ENCODE measurements at places on chromosomes 2 and 18.

DNA sequence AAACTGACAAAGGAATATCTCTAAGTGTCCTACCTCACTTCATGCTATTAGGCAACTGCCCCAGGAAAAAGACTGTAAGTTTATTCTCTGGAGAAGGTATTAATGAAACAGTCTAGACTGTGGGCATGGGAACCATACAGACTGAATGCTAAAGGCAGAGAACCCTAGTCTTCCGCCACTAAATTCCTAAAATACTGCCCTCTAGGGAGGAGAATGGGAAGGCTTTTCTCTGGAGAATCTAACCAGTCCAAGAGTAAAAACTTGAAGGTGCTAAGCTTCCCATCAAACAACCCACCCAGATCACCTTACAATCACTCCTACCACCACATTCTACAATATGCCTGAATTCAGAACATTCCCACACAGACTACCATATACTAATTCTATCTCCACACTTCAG, 3.4 kb downstream of the SRBD1 start:
- DNase-seq: no peak

GRCh38 chr2:239953418-239954061, 71.6 kb downstream of the NDUFA10 start:
- no peak for DNase-seq

DNA sequence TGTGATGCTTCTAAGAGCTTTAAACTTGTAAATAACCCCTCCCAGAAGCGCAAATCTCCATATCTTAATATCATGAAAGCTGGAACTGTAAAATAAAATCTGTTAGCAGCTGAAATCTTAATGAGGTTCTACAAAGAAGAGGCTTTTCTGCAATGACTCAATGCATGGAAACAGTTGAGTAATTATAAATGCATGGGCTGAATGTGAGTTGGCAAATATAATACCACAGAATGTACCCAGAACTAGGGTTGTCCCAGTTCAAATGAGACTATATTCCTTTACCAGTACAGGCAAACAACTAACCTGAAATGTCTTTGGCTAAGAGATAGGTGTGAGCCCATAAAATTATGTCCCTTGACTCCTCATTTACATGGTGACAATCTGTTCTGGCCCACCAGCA, 52.9 kb downstream of the SATB2 start:
- DNase-seq: no peak

- no peak for DNase-seq
Observed at GRCh38 chr2:201404699-201405280, 46.5 kb downstream of the TRAK2 start.

GRCh38 chr18:33040213-33040612, 267.4 kb upstream of the KLHL14 start:
- DNase-seq: no peak

GRCh38 chr2:86510436-86510933, 52.8 kb downstream of the CHMP3 start:
- no peak for DNase-seq

DNA sequence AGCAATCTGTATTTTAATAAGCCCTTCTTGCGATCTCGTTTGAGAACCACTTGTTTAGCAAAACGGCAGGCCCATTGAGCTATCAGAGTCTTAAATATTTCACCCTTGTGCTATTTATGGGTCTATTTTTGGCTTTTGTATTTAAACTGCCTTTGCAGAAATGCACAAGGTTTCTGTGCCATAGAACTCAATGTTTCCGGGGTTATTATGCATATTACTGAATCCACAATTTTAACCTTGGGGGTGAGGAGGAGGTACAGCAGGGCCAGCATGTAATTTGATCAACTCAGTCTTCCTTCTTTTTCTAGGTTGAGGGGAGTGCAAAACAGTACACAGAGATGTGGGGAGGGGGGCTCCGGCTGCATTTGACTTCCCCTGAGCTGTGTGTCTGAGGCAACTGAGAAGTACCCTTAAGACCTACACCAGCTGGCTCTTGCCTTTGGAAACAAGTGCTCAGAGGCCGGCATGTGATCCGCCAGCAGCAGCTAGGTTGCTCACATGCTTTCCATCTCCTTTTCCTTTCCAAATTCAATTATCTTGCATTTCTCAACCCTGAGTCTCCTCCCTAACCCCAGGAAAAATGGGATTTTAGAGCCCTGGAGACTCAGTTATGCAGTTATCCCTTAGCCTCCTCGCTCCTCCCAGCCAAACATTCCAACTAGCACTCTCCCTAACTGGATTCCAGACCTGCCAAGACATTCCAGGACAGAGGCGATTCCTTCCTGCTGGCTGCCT, 103.0 kb downstream of the HNRNPLL start:
- no peak for DNase-seq

DNA sequence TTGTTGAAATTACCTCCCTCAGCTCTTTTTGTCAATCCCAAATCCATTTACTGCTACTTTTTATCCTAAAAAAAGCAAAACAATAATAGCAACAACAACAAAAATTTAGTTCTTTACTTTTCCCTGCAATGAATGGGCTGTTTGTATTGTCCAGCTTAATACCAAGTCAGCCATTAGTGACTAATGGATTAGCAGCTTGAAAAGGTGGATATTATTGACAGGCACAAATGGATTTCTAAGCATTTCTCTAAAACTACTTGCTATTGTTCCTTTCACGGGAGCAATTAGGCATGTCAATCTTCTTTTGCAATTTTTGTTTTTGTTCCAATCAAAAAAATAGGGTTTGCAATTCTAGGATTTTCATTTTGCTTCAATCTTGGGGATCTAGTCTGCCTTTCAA, 32.1 kb upstream of the SPAG16 start:
- DNase-seq: no peak
